ENCODE measurements at places on chromosomes 3 and 15. TPM values are rescaled to one million over a fixed set of nuclear protein-coding genes. Genes with fewer than 3 reads are reported as not detected.

- peaks cover 15% of the 10 kb centered on the region for H3K4me1 ChIP-seq
- H3K36me3 ChIP-seq, result no peaks in the 10 kb centered on the region
These were observed 44.9 kb upstream of the MANF start for GRCh38 chr3:51340013-51340829.

Gene ZCWPW2
- 0.13 TPM for polyA plus RNA-seq

DNA sequence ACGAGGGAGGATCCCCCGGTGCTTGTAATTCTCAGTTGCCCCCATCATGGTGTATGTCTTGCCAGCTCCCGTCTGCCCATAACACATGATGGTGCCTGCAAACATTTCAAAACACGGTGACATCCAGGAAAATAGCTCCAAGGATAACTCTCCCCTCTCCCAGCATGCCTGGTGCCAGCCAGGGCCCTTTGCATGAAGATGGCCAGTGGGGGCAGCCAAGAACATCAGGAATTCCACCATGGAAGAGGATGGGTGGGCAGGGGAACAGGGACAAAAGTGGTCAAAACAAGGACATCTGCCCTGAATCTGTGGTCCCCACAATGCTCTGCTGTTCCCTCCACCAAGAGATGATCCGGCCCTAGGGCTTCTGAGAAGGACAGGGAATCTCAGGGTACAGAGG is 9.0 kb downstream of the KIF9 start:
- H3K27me3 ChIP-seq, result no peaks in the 10 kb centered on the region
- no peak for DNase-seq
- H3K36me3 ChIP-seq, result no peaks in the 10 kb centered on the region
- no peak overlapping the region for H3K4me3 ChIP-seq
- no peaks in the 10 kb centered on the region for H3K4me1 ChIP-seq

- no peaks in the 10 kb centered on the region for H3K4me1 ChIP-seq
- H3K36me3 ChIP-seq, result no peaks in the 10 kb centered on the region
- no peaks in the 10 kb centered on the region for H3K27me3 ChIP-seq
- no peak for DNase-seq
These were observed 57.6 kb upstream of the ATP11B start for GRCh38 chr3:182735672-182736071.

- H3K4me1 ChIP-seq, result 0 out of 2 replicates have a peak, but pooled peaks cover 3% of the 10 kb centered on the region
- no peaks in the 10 kb centered on the region for H3K27me3 ChIP-seq
- peaks cover 4% of the 10 kb centered on the region for H3K36me3 ChIP-seq
- peak; percentile 23 for DNase-seq
These were observed 5.7 kb downstream of the CCDC32 start for GRCh38 chr15:40558952-40559742.

Gene CGNL1
- 0.23 TPM for polyA plus RNA-seq

Gene ITGA11
- 0.52 TPM for polyA plus RNA-seq

Gene HIGD2B
- polyA plus RNA-seq, result not detected

GRCh38 chr3:13670292-13670691 is 121.4 kb downstream of the FBLN2 start:
- H3K36me3 ChIP-seq, result no peaks in the 10 kb centered on the region
- no peak overlapping the region for H3K27ac ChIP-seq
- no peak for DNase-seq

Gene IQCF5
- not detected for polyA plus RNA-seq

DNA sequence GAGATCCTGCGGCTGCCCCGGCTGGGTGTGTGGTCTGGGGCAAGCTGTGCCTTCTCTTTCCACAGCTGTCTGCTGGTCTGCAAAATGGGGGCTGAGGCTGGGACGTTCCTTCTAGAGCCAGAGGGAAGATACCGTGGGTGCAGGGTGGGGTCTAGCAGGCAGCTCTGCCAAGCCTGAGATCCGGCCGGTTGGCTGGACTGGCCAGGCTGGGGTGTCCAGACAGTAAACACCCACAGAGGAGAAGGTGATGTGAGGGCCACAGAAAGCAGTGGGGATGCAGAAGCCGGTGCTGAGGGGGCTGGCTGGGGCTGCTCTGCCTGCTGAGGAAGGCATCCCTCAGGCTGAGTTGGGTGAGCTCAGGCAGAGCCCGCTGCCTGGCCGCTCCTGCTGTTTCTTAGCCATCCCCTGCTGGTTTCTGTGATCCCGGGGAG is 46.1 kb downstream of the FBLN2 start:
- no peak overlapping the region for H3K4me3 ChIP-seq
- H3K27me3 ChIP-seq, result no peaks in the 10 kb centered on the region
- DNase-seq, result no peak
- H3K4me1 ChIP-seq, result peaks cover 13% of the 10 kb centered on the region
- H3K27ac ChIP-seq, result no peak overlapping the region

Gene ARID3B
- 3.7 TPM for polyA plus RNA-seq

Gene MELTF
- polyA plus RNA-seq, result 27.2 TPM

- peaks cover 23% of the 10 kb centered on the region for H3K27me3 ChIP-seq
- H3K4me1 ChIP-seq, result peaks cover 2% of the 10 kb centered on the region
- no peaks in the 10 kb centered on the region for H3K36me3 ChIP-seq
- no peak for DNase-seq
- H3K27ac ChIP-seq, result no peak overlapping the region
- no peak overlapping the region for H3K4me3 ChIP-seq
These were observed 35.5 kb downstream of the BNC1 start for GRCh38 chr15:83249030-83249343.

- H3K4me1 ChIP-seq, result peaks cover 13% of the 10 kb centered on the region
- DNase-seq, result no peak
- no peak overlapping the region for H3K27ac ChIP-seq
- no peaks in the 10 kb centered on the region for H3K27me3 ChIP-seq
- H3K36me3 ChIP-seq, result no peaks in the 10 kb centered on the region
These were observed 288.8 kb upstream of the LRRFIP2 start for GRCh38 chr3:37463163-37463562.

Gene PLAAT1
- 1.6 TPM for polyA plus RNA-seq

DNA sequence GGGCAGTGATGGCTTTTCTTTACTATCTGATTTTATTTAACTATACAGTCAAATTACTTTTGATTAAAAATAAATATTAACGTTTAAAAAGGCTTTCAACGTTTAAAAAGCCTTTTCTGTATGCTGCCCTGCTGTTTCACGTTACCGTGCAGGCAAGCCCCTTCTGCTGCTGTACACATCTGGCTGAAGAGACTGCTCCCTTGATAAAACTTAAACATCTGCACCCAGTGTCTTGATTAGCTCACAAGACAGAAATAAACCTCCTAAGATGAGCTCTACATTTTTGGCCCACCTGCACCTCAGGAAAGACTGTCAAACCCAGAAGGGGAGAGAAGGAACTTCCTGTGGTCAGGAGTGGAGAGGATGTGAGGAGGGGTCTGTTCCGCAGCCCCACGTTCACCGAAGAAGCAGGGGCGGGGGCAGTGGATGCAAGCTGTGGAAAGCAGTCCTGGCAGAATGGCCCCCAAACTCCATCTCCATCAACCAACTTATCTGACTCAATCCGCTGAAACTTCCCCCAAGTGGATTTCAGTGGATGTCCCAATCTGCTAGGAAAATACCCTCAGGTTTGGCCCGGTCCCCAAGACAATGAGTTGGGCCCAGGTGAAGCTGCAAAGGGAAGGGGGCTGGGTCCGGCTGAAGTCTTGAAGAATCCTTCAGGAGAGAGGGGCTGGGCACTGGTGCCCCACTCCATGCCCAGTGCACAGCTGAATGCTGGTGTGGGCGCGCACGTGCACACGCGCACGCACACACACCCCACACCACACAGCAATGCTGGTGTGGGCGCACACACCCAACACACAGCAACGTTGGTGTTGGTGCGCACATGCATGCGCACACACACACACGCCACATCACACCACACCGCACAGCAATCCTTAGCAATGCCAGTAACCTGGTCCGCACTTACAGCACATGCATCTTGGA is 88.6 kb downstream of the LRIG1 start:
- no peaks in the 10 kb centered on the region for H3K4me1 ChIP-seq
- no peak overlapping the region for H3K4me3 ChIP-seq
- H3K27ac ChIP-seq, result no peak overlapping the region
- DNase-seq, result no peak

GRCh38 chr3:77039606-77040171 is at the start of gene ROBO2:
Gene ROBO2 (plus strand): TSS chr3:77040099. CDS start chr3:77040786, 687 bp downstream.
- peak within 1 kb of the TSS; percentile 53 for H3K4me3 ChIP-seq
- peak within 1 kb of the TSS; percentile 71 for H3K27ac ChIP-seq
- peaks cover 27% of the 10 kb centered on the region for H3K27me3 ChIP-seq
- H3K36me3 ChIP-seq, result no peaks in the 10 kb centered on the region
- peaks cover 2% of the 10 kb centered on the region for H3K4me1 ChIP-seq
- peak; percentile 81 for DNase-seq

DNA sequence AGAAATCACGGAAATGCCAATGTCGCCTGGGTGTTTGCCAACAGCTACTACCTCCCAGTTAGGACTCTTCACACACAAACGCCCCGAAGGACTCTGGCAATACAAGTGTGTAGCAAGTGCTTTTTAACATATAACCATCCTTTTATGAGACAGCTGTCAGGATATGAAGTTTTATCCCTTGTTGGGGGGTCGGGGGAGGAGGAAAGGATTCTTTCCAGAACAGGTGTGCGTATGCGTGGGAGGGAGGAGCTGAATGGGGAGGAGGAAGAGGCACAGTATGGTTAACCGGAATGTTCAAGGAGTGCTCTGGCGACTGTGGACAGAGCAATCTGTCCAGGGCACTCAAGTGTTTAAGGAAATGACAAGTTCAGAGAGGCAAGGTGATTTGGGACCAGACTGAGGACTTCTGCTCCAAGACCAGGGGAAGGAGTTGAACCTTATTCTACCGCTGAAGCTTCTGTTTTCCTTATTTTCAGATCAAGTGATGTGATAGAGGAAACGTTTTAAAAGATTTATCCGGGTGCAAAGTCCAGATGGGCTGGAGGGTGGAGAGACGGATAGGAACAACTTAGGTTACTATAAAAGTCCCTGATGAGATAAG is 1.3 kb downstream of the TSPAN3 start:
- no peaks in the 10 kb centered on the region for H3K27me3 ChIP-seq
- H3K4me3 ChIP-seq, result peak overlapping the region; percentile 97
- peak overlapping the region; percentile 79 for H3K27ac ChIP-seq

DNA sequence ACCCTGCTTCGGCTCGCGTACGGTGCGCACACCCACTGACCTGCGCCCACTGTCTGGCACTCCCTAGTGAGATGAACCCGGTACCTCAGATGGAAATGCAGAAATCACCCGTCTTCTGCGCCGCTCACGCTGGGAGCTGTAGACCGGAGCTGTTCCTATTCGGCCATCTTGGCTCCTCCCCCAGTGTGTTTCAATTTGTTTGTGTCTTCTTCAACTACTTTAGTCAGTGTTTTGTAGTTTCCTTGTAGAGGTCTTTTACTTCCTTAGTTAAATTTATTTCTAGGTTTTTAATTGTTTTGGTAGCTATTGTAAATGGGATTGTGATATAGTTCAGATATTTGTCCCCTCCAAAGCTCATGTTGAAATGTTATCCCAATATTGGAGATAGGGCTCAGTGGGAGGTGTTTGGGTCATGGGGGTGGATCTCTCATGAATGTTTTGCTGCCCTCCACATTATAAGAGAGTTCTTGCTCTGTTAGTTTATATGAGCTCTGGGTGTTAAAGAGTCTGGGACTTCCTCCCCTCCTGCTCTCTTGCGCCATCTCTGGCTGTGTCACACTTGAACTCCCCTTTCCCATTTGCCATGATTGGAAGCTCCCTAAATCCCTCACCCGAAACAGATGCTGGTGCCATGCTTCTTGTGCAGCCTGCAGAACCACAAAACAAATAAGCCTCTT is 304.4 kb downstream of the DOCK3 start:
- no peaks in the 10 kb centered on the region for H3K27me3 ChIP-seq
- H3K36me3 ChIP-seq, result no peaks in the 10 kb centered on the region
- no peak overlapping the region for H3K4me3 ChIP-seq
- DNase-seq, result no peak
- no peak overlapping the region for H3K27ac ChIP-seq

Gene LRTM1
- polyA plus RNA-seq, result not detected

Gene TMC3
- not detected for polyA plus RNA-seq

Gene IL5RA
- polyA plus RNA-seq, result not detected

DNA sequence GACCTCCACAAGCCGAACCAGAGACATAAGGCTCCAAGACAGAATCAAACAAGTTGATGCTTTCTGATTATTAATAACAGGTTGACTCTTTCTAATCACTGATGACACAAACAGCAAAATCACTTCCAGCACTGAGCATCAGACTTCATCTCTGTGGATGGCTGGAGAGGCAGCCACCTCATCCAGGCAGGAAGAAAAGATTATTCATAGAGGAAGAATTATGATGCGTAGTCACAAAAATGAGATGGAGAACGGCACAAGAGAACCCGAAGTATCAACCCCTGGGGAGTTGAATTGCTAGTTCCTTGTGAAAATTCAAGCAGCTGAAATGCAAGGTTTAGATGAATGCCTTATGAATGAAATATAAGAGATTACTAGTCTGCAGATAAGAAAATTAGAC is 49.9 kb upstream of the LMCD1 start:
- no peak overlapping the region for H3K27ac ChIP-seq
- no peak overlapping the region for H3K4me3 ChIP-seq
- peaks cover 14% of the 10 kb centered on the region for H3K4me1 ChIP-seq
- no peak for DNase-seq
- no peaks in the 10 kb centered on the region for H3K36me3 ChIP-seq

GRCh38 chr3:46300461-46300789 is 53.5 kb upstream of the CCR2 start:
- peaks cover 25% of the 10 kb centered on the region for H3K27me3 ChIP-seq
- H3K4me1 ChIP-seq, result no peaks in the 10 kb centered on the region
- no peaks in the 10 kb centered on the region for H3K36me3 ChIP-seq
- H3K4me3 ChIP-seq, result no peak overlapping the region

- H3K27me3 ChIP-seq, result no peaks in the 10 kb centered on the region
- peak; percentile 46 for DNase-seq
- no peaks in the 10 kb centered on the region for H3K36me3 ChIP-seq
- H3K4me1 ChIP-seq, result peaks cover 8% of the 10 kb centered on the region
- no peak overlapping the region for H3K4me3 ChIP-seq
These were observed 49.7 kb downstream of the XXYLT1 start for GRCh38 chr3:195221015-195221853.

GRCh38 chr15:100720406-100720967 is 118.1 kb downstream of the ASB7 start:
- H3K4me3 ChIP-seq, result no peak overlapping the region
- no peaks in the 10 kb centered on the region for H3K36me3 ChIP-seq
- no peaks in the 10 kb centered on the region for H3K27me3 ChIP-seq
- no peak for DNase-seq
- H3K4me1 ChIP-seq, result peaks cover 33% of the 10 kb centered on the region
- H3K27ac ChIP-seq, result peak overlapping the region; percentile 100

DNA sequence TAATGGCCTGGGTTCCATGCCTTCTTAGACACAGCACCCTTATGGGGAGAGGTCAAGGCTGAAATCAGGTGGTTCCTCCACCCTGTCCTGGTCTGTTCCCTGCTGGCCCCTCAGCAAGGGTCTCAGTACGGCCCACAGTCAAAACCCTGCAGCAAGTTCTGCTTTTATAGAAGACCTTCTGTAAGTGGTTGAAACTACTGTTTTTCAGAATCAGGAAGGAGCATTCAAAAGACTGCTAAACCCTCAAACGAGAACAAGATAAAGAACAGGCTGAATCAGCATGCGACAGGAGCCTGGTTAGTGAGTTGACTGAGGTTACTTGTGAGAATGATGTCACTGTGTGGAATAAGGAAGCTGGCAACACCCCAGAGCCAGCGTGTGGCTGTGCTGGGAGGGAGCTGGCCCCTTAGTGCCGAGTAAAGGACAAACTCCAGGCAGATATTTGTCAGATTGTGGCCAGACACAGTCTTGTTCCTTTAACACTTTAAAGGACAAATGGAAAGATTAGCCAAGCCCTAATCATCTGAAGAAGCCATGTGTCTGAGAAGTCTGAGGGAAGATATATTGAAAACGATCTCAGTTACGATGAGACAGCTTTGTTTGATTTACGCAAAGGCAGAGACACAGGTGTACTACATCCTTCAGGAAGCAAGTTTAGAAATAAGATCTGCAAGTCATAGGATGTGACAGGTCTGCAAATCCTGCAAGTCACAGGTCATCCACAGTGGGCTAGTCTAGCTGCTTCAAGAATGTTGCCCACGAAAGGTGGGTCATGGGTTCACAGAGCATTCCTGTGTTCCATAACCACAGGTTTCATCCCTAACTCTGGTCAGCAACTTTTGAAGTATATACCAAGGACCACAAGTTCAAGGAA is 54.0 kb downstream of the B3GNT5 start:
- peaks cover 2% of the 10 kb centered on the region for H3K4me1 ChIP-seq
- H3K27ac ChIP-seq, result no peak overlapping the region
- no peaks in the 10 kb centered on the region for H3K27me3 ChIP-seq
- no peak for DNase-seq
